ENCODE measurements at places on chromosomes 16 and 17. TPM values are rescaled to one million over a fixed set of nuclear protein-coding genes. Genes with fewer than 3 reads are reported as not detected.

The TMEM186 gene
- total RNA-seq = 5.7 TPM

The SPECC1 gene
- total RNA-seq = 55.4 TPM

The SULT1A2 gene
- total RNA-seq = 0.41 TPM

The MFSD6L gene
- total RNA-seq = not detected

The CACNG1 gene
- under 0.01 TPM for total RNA-seq

The GDPD1 gene
- 54.2 TPM for total RNA-seq

The RDM1 gene
- 0.41 TPM for total RNA-seq

The TSNAXIP1 gene
- 4.5 TPM for total RNA-seq

The GNAO1 gene
- total RNA-seq = 54.2 TPM

The HP gene
- total RNA-seq = 0.41 TPM

The TBX2 gene
- 1.2 TPM for total RNA-seq

The TMEM97 gene
- total RNA-seq = 50.1 TPM

The CHAD gene
- total RNA-seq = not detected

The TTYH2 gene
- 14.7 TPM for total RNA-seq

The RNF112 gene
- total RNA-seq = 26.1 TPM

The KRT12 gene
- total RNA-seq = not detected

The MLLT6 gene
- total RNA-seq = 16.3 TPM

The CCL16 gene
- not detected for total RNA-seq

The SBK1 gene
- 13.9 TPM for total RNA-seq

The HBA2 gene
- total RNA-seq = 823 TPM

The MEIOC gene
- total RNA-seq = 0.41 TPM

The KRTAP2-4 gene
- not detected for total RNA-seq

The JMJD8 gene
- 10.2 TPM for total RNA-seq

The RND2 gene
- 4.5 TPM for total RNA-seq

The FOXL1 gene
- total RNA-seq = 0.82 TPM

The MMP15 gene
- 12.2 TPM for total RNA-seq

The GRAP gene
- 1.6 TPM for total RNA-seq

The CHST6 gene
- total RNA-seq = 0.41 TPM

The CSNK1D gene
- total RNA-seq = 22.8 TPM

The FNDC8 gene
- not detected for total RNA-seq

The SCN4A gene
- total RNA-seq = not detected

The AANAT gene
- not detected for total RNA-seq

The CNTNAP1 gene
- total RNA-seq = 5.3 TPM

The PRR15L gene
- total RNA-seq = not detected

The NOG gene
- total RNA-seq = 7.7 TPM

The HOXB3 gene
- total RNA-seq = not detected

The ALOX12 gene
- under 0.01 TPM for total RNA-seq

The FOXF1 gene
- 0.41 TPM for total RNA-seq

The SP6 gene
- total RNA-seq = not detected

The ALDH3A2 gene
- 67.7 TPM for total RNA-seq

The CYGB gene
- total RNA-seq = 3.3 TPM

The SMIM22 gene
- not detected for total RNA-seq

The UBFD1 gene
- total RNA-seq = 53.0 TPM

The VTN gene
- 0.41 TPM for total RNA-seq

The HBM gene
- total RNA-seq = 29.3 TPM

The ZSCAN10 gene
- total RNA-seq = not detected

The IGFALS gene
- total RNA-seq = under 0.01 TPM

The ALOX12B gene
- not detected for total RNA-seq

The TSPOAP1 gene
- 31.0 TPM for total RNA-seq

The MSLN gene
- total RNA-seq = not detected

The GPR139 gene
- total RNA-seq = 2.4 TPM

The SHCBP1 gene
- total RNA-seq = 1.2 TPM

The PROCA1 gene
- total RNA-seq = 2.9 TPM

The ITGAD gene
- not detected for total RNA-seq

The ADAD2 gene
- total RNA-seq = not detected

The NDUFAF8 gene
- 5.7 TPM for total RNA-seq

The TBC1D3I gene
- under 0.01 TPM for total RNA-seq

Measured in frontal cortex (tissue), 4 donors.